ACHN (cell line): ENCODE measurements at places on chromosomes 6 and 20.

- DNase-seq: no peak
These were observed 225.7 kb upstream of the TENT5A start for GRCh38 chr6:81978230-81978629.

- DNase-seq: no peak
These were observed 9.5 kb downstream of the ZDHHC14 start for GRCh38 chr6:157390273-157391060.

GRCh38 chr6:84346372-84346771 lies 118.9 kb upstream of the CEP162 start:
- DNase-seq: peak; percentile 2

- DNase-seq: no peak
These were observed 90.1 kb upstream of the FERMT1 start for GRCh38 chr20:6212903-6213302.

- peak; percentile 19 for DNase-seq
These were observed 3.7 kb upstream of the FAXC start for GRCh38 chr6:99353126-99353525.

DNA sequence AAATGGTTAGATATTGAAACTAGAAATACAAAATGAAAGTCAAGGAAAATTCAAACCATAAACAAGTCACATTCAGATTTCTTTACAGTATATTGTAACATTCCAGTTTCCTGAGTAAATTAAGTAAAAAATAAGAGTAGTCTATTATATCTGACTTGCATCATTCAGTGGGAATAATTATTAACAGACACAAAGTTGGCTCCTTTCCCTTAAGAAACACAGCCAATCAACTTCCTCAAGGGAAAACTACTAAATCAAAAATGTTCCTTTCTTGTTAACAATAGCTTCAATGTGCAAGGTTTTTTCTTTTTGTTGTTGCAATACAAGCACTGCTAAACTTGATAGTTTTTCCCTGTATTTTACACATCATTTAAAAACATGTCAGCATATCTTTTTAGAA lies 33.2 kb downstream of the DNAAF9 start:
- DNase-seq: peak; percentile 53

DNA sequence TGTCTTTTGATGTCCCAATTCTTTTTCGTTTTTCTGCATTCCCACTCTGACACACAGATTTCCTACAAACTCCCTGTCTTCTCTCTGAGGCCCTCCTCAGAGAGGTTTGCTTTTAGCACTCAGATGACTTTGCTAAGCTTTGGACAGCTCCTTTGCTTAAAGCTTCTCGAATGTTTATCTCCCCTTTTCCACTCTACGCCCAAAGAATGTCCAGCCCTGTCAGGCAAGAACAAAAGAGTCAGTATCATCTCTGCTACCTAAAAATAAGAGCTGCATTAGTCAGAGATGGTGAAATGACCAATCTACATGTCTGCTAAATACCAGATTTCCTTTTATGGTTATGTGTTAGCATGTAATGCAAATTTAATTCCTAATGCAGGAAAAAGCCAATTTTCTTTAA lies 56.8 kb downstream of the PREP start:
- DNase-seq: no peak

DNA sequence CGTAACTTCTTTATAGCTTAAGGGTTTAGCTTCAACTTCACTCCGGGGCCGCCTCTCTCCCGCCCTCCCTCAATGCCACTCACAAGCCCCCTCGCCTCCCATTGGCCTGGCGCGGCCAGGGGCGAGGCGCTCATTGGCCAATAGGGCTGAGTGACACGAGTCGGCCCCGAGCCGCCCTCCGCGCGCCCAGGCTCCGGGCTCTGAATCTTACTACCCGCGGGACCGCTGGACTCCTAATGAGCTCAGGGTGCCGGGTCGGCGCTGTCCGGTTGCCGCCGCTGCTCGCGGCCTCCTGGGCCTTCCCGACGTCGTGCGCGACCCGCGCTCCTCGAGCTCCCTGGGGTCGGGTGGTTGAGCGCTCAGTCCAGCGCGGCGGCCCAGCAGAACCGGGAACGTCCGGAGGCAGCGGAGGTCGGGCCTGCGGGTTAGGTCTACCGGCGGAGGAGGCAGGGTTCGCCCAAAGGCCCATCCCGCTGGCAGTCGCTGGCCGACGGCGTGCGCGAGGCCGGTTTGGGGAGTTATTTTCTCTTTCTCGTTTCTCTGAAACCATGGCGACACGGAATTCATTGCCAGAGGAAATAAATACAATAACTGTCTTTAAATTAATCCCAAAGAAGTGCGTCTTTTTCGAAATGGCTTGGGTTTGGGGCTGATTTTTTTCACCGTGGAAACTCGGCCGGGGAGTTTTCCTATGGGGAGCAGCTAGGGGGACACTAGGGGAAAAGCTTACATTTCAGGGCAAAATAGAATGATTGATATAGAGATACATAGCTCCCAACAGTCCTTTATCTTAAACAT lies at the start of gene SIM1:
TSS of gene SIM1 (minus strand) at position 19 of the 798 bp plus-strand sequence. CDS start 1,453 bp downstream, outside the sequence.
- peak; percentile 93 for DNase-seq
